ENCODE measurements at places on chromosomes 4 and X.

DNA sequence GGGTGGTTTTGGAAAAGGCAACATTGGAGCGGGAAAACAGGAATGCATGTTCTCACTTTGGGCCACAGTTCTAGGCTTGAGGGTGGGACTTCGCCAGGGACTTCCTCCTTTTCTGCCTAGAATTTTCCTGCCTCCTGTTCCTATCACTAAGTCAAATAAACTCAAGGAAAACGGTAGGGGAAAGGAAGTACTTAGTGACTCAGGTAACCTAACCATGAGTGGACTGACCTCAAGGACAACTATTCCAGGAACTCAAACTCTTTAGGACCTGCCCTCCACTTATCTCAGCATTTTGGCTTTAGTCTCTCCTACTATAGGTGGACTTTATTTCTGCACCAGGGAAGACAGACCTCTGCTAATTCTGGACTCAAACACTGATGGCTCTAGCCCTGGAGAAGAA is 281.7 kb downstream of the ZNF674 start:
- DNase-seq, result no peak

GRCh38 chr4:100696531-100696930 is 178.7 kb upstream of the EMCN start:
- DNase-seq, result no peak

- DNase-seq, result no peak
These were observed 68.7 kb downstream of the WFS1 start for GRCh38 chr4:6338175-6338950.

- no peak for DNase-seq
These were observed 70.8 kb upstream of the PGRMC2 start for GRCh38 chr4:128358231-128358912.

DNA sequence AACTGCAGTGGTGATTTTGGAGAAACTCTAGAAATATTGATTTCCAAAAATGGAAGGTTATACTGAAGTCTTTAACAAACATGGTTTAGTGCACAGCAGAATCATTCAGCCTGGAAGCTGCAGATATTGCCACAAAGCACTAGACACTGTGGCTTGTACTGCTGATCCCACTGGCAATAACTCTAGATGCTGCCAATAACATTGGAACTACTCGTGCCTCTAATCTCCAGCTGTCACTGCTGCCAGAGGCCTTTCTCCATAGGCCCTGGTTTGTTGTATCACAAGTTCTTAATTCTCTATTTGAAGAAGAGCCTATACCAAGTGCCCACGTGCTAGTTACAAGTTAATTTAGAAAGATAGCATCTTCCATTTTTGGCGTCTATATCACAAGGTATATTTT is 19.3 kb downstream of the DMP1 start:
- DNase-seq, result no peak

DNA sequence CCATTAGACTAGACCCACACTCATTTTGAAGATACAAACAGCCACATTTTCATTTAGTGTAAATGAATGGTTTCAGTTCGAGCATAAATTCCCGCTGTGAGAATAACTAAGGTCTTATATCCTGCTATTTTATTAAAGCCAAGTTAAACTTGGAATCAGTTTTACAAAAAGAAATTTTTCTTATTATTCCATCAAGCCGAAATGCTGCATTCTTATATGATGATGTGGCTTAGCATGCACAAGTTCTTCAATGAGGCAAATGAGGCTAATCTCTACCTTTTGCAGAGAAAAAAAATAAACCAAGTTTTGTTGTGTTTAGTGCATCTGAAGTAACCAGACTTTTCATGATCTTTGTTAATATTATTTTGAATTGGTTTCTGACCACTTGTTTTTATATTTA is 953.9 kb upstream of the PCDH10 start:
- no peak for DNase-seq

GRCh38 chrX:132957211-132958090 is 978 bp downstream of the HS6ST2 start:
- no peak for DNase-seq

DNA sequence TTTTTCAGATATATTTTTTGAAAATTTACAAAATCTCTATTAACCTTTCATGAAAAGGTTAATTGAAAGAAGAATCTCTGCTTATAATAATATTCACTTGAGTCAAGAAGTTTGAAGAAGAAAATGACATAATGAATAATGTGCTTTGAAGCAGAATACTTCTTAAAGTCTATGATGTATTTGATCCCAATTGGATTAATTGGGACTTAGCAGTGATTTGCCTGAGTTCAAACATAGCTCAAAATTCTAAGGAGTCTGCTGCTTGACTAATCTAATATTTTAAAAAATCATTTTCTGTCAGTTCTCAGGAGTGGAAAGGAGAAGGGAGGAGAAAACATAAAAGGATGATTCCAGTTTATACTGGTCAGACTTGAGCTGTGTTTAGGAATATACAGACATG is 1150.4 kb upstream of the INTU start:
- DNase-seq, result no peak

- no peak for DNase-seq
These were observed 82.5 kb downstream of the LCORL start for GRCh38 chr4:17939054-17939453.

DNA sequence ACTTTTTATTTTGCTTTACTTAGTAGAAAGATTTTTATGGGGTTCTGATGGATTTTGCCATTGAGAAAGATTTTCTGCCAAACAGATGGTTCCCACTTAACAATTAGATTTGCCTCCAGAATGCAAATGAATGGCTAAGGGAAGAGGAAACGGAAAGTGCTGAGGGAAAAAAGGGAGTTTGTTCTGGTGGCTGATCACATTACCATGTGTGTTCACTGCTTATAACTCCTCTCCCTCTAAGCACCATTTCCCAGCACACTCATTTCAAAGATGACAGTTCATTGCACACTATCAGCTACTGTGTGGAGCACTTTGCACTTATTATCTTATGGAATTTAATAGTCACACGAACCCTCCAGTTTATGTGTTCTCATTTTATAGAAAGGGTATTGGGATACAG is 68.0 kb upstream of the GRID2 start:
- DNase-seq, result no peak

DNA sequence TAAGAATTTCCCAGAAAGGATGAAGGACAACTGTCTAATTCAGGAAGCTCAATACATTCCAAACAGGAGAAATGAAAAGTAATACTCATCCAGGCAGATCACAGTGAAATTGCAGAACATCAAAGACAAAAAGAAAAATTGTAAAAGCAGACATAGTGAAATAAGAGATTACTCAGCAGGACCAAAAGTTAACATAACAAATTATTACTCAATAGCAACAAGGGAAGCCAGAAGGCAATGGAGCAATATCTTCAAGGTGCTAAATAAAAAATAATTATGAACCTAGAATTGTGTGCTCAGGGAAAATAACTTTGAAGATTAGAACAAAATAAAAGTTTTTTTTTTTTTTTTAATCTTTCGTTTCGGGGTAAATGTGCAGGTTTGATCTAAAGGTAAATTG is 30.5 kb upstream of the ENPP6 start:
- no peak for DNase-seq

DNA sequence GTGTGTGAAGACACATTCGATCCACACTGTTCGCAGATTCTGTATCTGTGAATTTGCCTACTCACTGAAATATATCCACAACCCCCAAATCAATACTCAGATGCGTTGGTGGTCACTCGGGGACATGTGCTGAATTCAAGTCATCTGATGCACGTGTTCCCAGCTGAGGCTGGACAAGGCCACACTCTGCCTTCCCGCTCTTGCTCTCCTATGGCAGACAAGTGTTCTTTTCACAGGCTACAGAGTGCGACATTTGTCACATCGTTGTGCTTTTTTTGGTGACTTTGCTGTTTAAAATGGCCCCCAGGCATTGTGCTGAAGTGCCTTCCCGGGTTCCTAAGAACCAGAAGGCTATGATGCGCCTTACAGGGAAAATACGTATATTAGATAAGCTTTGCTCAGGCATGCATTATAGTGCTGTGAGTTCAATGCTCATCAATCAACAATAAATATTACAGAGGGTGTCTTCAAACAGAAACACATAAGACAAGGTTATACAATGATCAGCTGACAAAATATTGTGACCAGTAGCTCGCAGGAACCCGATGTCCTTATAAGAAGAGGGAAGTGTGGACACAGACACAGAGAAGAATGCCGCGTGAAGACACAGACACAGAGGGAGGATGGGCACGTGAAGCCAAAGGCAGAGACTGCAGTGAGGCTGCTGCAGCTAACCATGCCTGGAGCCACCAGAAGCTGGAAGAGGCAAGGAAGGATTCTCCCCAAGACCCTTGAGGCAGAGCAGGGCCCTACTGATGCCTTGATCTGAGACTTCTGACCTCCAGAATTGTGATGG is 42.0 kb downstream of the IRF2 start:
- no peak for DNase-seq

DNA sequence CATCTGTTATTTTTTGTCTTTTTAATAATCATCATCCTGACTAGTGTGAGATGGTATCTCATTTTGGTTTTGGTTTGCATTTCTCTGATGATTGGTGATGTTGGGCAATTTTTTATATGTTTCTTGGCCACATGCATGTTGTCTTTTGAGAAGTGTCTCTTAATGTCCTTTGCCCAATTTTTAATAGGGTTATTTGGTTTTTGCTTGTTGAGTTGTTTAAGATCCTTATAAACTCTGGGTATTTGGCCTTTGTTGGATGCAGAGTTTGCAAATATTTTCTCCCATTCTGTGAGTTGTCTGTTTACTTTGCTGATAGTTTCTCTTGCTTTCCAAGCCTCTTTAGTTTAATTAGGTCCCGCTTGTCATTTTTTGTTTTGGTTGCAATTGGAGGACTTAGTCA is 152.1 kb upstream of the MED14 start:
- no peak for DNase-seq

GRCh38 chr4:15149234-15149838 is 147.1 kb downstream of the CPEB2 start:
- DNase-seq, result no peak

DNA sequence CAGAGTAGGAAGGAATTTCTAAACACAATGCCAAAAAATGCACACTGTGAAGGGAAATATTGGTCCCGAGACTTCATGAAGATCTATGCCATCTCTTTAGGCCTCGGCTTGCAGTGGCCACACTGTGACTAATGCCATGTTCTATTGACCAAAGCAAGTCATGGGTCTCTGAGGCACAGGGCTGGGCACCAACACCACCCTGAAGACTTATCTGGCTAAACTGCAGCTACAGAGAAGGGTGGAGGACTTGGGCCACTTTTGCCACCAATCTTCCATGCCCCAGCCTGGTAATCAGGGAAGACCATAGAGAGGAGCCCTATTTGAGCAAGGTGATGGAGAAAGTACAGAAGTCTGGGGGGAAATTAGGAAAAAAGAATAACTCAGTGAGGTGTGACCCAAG is 42.1 kb downstream of the HMX1 start:
- DNase-seq, result no peak

DNA sequence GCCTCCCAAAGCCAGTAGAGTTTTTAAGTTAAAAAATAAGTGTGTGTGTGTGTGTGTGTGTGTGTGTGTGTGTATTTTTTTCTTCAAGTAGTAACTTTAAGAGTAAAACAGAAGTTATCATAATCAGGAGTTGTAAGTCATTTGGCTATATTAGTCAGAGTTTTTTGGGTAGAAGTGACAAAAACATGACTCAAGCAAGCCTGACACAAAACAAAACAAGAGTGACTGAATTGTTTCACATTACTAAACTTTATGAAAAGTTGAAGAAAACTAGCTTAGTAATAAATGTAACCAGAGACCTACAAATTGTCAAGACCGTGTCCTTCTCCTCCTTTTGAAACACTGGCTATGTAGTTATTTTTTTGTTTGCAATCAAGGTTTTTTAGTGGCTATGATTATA is 738.0 kb upstream of the PITX2 start:
- no peak for DNase-seq

- DNase-seq, result no peak
These were observed 805 bp downstream of the ATP8A1 start for GRCh38 chr4:42655921-42656678.

- DNase-seq, result no peak
These were observed 180.9 kb downstream of the UNC5C start for GRCh38 chr4:95367824-95368223.

DNA sequence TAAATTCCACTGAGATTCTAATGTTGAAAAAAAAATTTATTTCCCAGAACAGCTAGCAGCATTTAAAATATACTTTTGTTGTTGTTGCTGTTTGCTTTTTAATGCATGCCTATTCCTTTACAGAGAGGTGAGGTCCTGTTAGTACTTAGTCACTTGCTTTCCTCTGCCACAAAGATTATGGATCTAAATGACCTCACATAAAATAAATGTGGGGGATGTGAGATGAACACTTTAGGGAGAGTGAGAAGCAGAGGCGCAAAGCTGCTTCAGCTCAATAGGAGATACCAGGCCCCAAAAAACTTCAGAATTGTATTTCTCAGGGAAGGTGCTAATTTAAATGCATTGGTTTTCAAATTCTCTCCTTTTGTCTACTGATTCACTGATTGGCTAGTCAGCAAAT is 4.0 kb downstream of the LDB2 start:
- DNase-seq, result no peak

DNA sequence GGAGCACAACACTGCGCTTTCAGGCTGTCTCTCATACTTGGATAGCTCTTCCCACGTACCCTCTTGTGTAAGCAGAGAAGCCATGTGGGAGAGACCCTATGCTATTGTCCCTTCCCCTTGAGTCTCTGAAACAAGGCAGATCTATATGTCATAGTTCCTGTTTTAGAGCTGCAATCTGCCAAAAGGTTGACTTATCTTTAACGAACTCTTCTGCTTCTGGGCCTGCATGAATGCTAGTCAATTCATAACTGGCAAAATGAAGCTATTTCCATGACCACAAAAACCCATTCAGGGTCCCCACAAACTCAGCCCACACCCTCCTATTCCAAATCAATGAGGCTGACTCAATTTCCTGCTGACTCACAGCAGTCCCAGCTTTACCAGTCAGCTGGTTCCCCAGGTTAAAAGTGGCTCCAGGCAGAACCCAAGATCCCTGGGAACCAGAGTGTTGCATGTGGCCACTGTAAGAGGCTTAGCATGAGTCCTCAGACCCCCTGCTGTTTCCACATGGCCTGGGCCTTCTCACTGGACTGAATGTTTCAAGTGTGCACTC is 25.3 kb upstream of the SOD3 start:
- DNase-seq, result no peak

DNA sequence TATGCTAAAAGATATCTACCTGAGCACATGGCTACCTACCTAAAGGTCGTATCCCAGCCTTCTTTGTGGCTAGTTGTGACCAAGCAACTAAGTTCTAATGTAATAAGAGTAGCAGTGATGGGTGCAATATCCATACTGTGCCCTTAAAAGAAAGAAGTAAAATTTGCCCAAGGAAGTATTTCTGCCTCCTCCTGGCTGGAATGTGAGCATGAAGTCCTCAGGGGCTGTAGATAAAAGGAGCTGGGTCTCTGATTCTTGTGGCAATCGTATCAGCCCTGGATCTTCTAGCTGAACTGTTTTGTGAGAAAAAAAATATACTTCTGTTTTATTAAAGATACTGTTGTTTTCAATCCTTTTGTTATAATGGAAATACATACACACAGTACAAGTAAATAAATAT is 217.4 kb downstream of the GPAT3 start:
- DNase-seq, result no peak
